ENCODE measurements at places on chromosomes 2 and 18.

DNA sequence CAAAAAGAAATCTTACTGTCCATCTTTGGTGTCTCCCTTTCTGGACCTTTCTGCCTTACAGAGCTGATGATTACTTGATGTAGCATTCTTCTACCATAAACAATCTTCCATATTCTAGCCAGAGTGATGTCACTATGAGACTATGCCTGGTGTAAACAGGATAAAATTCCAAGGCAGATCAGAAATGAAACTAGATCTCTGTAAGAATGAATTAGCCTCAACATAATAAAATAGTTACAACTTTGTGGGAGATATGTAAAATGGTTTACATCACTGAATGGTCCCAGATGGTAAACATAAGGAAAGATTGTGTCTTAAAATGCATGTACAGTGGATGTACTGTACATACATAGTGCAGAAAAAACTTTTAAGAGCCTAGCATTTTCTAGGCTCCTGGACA is 112.3 kb upstream of the ZNF521 start:
- no peak for DNase-seq

- DNase-seq, result no peak
Measured at GRCh38 chr2:223969856-223970255, 12.6 kb downstream of the MRPL44 start.

GRCh38 chr2:133641942-133642725 is 73.9 kb upstream of the NCKAP5 start:
- no peak for DNase-seq

GRCh38 chr18:3911413-3911812 is 461.4 kb downstream of the TGIF1 start:
- DNase-seq, result no peak

DNA sequence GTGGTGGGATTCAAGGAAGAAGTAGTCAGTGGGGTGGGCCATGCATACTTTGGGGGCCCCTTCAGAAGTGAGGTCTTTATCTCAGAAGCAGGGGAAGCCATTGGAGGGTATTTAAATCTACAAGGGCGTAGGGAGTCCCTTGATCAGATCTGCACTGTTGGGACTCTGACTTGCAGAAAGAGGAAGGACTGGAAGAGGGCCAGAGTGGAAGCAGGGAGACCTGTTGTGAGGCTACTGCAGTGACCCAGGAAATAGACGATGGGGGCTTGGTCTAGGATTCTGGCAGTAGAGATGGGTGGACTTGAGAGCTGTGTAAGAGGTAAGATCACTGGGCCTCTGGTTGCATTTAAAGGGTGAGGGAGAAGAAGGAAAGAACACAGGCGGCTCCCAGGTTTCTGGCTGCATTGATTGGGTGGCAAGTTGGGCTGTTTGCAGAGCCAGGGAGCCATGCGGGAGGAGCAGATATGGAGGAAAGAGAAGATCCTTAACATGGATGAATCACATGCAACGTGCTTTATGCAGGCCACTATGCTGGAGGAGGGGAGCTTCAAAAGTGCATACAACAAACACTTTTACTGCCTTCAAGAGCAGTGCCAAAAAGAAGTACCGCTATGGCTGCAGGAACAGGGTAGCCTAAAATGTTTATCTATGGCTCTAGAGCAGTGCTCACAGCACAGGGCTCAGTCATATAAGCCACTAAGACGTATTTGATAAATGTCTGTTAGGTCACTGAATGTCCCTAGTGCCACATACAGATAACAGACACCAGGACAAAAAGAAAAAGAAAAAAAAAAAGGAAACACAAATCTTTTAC is 2.3 kb downstream of the SFXN5 start:
- no peak for DNase-seq

DNA sequence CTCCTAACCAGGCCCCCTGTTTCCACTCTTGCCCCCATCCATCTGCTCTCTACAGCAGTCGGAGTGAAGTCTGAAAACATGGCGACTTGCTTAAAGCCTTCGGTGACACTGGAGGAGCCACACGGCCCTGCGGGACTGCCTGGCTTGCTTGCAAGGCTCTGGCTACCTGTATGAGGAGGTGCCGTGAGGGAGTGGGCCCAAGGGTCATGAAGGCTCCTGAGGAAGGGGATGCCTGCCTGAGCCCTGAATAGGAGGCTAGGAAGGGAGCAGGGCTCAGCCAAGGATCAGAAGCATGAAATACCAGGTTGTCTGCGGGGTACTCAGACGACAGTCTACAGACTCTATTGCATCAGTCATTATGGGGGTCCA is 75.4 kb downstream of the EMX1 start:
- no peak for DNase-seq

DNA sequence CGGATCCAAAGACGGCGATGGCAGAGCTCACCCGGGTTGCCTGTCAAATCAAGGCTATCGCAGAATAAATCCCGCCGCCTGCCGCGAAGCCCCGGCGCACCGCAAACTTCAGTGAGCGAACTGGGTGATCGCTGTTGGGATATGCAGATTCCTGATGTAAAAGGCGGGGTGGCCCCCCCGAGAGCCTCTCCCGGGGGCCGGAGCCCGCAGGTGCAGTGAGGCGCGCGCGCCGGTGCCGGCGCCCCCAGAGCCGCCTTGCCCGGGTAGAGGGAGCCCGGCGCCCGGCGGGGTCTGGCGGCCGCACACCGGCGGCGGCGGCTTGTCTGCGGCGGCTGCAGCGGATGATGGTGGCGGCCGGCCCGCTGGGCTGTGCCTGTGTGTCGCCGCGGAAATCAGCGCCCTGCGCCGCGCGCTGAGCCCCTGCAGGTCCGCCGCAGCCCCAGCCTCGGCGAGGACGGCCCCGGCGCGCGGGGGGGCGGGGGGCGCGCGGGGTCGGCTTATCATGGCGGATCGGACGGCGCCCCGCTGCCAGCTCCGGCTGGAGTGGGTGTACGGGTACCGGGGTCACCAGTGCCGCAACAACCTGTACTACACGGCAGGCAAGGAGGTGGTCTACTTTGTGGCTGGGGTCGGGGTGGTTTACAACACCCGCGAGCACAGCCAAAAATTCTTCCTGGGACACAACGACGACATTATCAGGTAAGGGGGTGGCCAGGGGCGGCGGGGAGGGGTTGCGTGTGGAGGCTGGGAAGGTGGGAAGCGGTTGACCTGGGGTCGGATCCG is 1.3 kb downstream of the EML6 start:
- DNase-seq, result no peak

DNA sequence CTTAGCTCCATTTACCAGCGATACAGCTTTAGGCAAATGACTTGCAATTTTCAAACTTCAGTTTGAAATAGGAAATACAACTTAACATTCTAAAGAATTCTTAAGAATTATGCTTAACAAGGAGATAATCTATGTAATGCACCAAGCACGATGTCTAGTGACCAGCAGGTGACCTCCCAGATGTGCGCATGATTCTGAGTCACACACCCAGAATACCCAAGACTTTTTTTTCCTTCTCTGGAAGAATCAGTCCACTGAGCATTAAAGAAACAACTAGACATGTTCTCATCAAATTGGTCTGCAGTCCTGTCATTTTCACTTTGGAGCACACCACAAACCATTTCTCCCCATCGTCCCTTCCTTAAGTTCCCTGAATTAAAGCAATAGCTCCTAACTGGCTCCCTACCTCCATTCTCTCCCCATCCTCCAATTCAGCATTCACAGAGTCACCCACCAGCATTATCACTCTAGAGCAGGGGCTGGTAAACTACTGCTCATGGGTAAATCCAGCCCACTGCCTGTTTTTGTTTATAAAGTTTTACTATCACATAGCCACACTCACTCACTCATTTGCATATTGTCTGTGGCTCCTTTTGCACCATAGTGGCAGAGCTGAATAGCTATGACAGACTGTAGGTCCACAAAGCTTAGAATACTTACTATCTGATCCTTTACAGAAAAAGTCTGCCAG is 13.2 kb downstream of the EVA1A start:
- no peak for DNase-seq

DNA sequence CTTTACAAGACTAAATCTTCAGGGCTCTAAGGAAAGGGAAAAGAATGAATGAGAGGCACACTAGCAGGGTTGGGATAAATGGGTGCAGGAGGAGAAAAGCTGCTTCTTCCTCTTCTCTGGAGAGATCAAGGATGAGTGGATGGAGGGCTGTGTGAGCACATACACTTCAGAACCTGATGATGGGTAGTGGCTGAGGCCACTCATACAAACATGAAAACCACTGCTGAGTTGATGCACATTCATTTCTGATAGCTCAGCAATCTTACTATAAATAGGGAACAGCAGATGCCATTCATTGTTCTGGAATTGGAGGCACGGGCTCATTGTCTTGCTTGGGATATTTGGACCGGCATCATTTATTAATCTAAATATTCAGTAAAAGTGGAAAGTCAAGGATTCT is 152.4 kb upstream of the KCTD1 start:
- no peak for DNase-seq

GRCh38 chr18:56967035-56967434 is 179.9 kb upstream of the BOD1L2 start:
- DNase-seq, result no peak

- no peak for DNase-seq
Measured at GRCh38 chr18:5518899-5519371, 24.9 kb downstream of the EPB41L3 start.

DNA sequence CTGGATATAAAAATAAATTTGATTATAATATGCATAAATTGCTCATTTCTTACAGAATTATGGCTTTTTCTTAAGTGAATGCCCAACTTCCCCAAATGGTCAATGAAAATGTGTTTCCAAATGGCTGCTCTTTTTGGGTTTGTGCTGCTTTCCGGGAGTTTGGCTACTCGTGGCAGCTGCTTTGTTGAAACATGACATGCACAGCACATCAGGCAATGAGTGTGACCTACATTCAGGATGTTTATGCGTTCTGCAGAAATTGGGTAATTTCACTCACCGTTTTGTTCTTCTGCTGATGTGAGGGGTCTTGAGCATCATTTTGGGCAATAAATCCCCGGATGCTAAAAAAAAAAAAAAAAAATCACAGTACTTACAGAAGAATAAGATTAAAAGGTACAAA is 825.0 kb upstream of the KLHL29 start:
- DNase-seq, result no peak

DNA sequence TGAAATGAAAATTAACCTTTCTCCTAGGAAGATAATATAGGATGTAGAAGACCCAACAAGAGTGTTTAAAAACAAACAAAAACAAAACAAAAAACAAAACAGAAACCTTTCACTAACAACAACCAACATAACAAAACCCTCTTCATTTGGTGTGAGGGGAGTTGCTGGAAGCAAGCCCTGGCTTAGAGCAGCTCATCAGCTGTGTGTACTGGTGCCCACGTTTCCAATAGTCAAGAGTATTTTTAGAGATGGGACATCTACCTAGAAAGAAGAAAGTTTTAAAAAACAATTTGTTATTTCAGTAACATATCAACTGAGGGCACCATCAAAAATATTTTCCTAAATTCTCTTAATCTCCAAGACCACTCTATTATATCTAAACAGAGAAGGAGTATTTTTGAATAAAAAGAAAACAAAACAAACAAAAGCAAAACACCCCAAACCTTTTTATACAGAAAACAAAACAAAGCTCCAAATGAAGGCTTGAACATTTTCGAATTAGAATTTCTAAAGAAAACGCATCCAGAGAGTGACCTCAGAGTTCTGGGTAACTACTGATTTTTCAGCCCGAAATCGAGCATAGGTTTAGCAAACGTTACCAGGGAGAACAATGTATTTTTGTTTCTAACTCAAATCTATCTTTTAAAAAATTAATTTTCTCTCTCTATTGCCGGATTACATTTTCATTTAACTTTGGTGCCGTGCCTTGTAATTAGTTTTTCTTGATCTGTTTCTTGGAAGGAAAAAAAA is 134.6 kb downstream of the INSIG2 start:
- DNase-seq, result no peak

DNA sequence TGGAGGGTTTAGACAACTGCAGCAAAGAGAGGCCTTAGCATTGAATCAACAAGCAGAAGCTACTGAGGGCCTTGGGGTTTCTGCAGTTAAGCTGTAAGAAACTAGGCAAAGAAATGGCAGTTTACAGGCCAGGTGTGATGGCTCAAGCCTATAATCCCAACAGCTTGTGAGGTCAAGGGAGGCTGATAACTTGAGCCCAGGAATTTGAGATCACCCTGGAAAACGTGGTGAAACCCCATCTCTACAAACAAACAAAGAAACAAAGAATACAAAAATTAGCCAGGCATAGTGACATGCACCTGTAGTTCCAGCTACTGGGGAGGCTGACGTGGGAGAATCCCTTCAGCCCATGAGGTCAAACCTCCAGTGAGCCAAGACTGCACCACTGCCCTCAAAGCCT is 421.6 kb upstream of the CHST9 start:
- DNase-seq, result no peak

DNA sequence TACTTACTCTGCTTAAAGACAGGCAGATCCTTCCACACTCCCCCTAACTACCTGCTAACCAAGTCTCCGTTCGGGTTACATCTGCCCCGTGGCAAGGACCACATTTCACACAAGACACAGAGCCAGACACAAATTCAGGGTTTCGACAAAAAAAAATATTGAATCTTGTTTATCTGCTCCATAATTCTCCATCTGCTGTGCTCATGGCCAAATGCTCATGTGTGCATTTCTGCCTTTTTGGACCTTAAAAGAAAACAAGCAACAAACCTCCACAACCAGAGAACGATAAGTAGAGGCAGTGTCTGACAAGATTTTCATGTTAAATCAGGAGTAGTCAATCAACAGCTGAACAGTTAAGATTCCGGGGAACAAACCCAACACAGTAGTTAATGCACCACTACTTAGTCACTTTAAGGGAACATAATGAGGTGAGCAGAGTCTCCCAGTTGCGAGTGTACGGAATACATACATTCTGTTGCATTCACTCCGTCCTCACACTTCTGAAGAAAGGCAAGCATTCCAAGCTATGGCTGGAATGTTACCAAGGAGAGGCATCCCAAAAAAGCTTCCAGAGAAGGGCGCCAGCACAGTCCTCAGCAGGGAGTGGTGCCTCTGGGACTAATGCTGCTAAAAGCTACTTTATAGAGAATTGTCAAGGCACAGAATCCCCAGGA is 121.0 kb downstream of the ANKRD44 start:
- no peak for DNase-seq

GRCh38 chr2:65504201-65504600 is 71.8 kb upstream of the SPRED2 start:
- DNase-seq, result no peak

- no peak for DNase-seq
Measured at GRCh38 chr2:39664888-39665591, 677 bp upstream of the TMEM178A start.

- DNase-seq, result no peak
Measured at GRCh38 chr18:64295839-64296238, 147.0 kb upstream of the LINC00305 start.

GRCh38 chr2:73971722-73972121 is 13.0 kb upstream of the TET3 start:
- DNase-seq, result no peak
